ENCODE measurements at places on chromosomes 5 and 9.

DNA sequence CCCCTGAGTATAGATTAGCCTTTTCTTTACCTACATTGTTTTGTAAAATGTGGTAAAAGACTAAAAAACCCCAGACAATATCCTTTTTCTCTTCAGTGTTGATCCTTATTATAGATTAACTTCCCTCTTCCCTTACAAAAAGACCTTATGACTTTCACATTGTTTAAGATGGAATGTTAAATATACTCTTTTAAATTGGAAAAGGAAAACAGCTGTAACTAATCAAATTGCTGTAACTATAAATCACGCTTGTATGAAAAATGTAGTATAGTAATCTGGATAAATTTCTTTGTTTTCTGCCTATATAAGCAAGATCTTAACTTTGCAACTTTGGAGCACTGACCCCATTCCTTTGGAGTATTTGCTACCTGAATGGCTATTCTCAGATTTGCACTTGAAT lies 383.1 kb downstream of the FAM170A start:
- no peak for DNase-seq

GRCh38 chr5:15522187-15522520 lies 22.2 kb downstream of the FBXL7 start:
- DNase-seq = no peak

DNA sequence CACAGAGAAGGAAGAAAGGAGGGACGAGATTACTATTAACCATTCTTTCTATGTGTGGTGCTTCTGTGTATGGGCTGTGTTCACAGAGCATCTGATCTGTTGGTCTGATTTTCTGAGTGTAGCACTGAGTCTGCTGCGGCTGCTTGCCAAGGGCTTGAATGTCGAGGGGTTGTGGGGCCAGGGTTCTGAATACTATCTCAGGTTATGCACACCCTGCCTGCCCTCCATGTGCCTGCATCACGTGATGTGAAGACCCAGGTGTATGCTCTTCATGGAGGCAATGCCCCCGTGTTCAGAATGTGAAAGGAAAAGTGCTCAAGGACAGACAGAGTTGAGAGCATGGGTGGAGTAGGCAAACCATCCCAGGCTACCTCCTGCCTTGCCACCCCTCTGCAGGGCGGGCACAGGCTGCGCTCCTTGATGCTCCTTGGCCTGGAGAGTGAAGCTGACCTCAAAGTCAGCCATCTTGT lies 254.9 kb downstream of the FANCC start:
- no peak for DNase-seq

- no peak for DNase-seq
These were observed 15.1 kb downstream of the TCF7 start for GRCh38 chr5:134129411-134130238.

GRCh38 chr9:6215562-6215961 lies at the start of gene IL33:
Gene IL33 (plus strand): TSS chr9:6215807. CDS start chr9:6241695, 25,888 bp downstream.
- no peak for DNase-seq

- DNase-seq = no peak
These were observed 149.0 kb downstream of the SSBP2 start for GRCh38 chr5:81601919-81602318.

DNA sequence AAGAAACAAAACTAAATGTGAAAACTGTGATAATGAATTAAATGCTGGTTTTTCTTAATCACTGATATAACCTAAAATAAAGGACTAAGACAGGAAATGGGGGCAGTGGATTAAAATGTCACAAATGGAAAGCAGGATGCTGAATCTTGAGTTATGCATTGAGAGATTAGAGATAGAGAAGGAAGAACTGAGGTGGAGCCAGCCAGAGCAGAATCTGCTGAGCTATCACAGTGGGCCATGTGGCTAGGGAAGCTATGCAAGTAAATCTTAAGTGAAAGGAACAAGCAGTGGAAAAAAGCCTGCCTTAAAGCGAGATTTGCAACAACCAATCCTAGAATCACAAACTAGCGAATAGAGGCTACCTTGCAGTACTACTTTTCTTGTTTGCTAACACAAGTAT lies 188.5 kb upstream of the RASA1 start:
- DNase-seq = no peak

DNA sequence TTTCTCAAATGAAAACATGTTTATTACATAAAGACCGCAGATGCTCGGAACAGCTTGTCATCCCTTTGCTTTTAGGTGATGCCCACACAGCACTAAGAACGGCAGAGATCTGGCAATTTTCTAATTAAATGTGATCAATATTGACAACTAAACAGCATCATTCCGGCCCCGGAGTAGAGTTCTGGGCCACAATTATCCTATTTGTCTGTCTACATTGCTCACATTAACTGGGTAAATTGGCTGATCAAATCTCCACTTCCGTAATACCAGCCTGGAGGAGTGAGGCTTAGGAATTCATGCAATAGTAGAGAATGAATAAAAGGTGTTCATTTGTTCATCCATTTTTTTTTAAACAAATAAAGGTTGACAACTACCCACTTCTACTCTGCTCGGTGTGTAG lies 245.1 kb upstream of the C9orf72 start:
- no peak for DNase-seq

DNA sequence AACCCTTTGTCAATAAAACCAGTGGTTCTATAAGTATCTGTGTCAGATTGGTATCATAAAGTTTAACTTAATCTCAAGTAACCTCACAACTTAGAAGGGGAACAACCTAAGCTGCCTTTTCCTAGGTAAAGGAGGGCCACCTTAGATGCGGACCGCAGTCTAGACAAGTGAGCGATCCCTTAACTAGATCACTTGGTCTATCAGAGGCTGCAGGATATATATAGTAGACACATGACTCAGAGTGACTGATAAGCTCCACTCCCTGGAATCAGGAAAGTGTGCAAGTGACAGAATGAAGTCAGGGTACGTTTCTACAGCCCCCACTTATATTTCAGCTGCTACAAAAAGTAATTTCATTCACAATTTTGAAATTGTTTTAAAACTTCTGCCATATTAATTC lies 7.4 kb downstream of the REEP5 start:
- no peak for DNase-seq

- peak; percentile 61 for DNase-seq
These were observed at the start of gene S1PR3 for GRCh38 chr9:88991066-88992034. Gene S1PR3 (plus strand): TSS chr9:88991468. CDS start chr9:89001201, 9,733 bp downstream.

DNA sequence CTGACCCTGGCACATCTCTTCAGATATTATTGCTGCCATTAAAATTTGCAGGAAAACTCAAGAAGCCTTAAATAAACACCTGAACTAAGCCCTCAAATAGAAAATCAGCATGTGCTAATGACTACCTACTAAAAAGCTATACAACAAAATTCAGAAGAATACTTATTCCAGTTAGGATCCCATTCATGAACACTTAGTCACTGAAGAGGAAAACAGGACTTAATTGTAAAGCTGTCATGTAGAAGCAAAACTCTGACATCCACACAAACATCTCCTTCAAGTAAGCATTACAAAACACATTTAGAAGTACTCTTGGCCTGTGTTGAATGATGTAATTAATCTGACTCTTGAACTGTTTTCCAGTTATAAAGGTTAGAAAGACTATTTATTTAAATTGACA lies 19.9 kb downstream of the ELL2 start:
- DNase-seq = no peak

DNA sequence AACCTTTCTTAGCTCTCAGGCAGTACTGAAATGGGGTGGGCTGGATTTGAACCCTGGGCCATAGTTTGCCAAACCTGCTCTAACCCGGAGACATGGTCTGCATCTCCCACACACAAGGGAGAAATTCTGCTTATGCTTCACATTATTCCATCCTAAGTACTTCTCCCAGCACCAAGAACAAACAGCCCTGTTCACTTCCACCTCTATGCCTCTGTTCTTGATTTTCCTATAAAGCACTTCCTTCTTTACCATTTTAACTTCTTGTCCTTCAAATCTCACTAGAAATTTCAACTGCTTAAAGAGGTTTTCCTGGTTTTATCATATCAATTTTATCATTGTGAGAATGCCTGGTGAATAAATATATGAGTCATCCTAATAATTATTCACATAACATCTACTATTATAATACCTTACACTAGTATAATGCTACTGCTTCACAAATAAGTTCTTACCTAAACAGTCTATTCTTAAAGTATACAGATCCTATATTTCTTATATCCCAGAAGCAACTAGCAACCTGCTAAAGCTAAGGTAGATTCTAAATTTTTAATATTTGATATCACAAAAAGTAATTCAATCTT lies 12.7 kb downstream of the FEM1C start:
- DNase-seq = no peak

- no peak for DNase-seq
These were observed 150.9 kb upstream of the LHFPL2 start for GRCh38 chr5:78799266-78800017.

DNA sequence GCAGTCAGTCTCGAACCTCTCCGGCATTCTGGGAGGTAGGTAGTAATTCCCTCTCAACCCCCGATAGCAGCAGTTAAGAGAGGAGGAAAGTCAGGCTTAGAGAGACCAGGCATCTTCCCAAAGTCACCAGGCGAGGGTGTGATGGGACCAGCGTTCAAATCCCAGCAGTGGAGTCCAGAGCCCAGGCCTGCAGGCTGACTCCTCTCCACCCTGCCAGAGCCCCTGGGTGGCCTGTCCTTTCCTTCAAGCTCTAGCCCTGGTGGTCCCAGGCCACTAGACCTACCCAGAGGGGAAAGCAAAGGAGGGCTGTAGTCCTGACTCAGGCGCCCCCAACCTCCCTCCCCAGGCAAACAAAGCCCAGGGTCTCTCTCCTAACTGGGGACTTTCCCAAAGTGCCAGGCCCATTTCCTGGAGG lies 4.2 kb upstream of the NR5A1 start:
- no peak for DNase-seq

All from RWPE1 (cell line).